ENCODE measurements at places on chromosomes 6 and 20. TPM values are rescaled to one million over a fixed set of nuclear protein-coding genes. Genes with fewer than 3 reads are reported as not detected.

The SYCP2 gene
- 0.13 TPM for total RNA-seq

The BTNL2 gene
- total RNA-seq = not detected

The TUBB2B gene
- total RNA-seq = 95.6 TPM

The ABHD16B gene
- not detected for total RNA-seq

The LY6G6C gene
- not detected for total RNA-seq

The HLA-DMA gene
- total RNA-seq = 1.8 TPM

The ARMH2 gene
- total RNA-seq = not detected

The SEMG2 gene
- total RNA-seq = not detected

The IL17F gene
- not detected for total RNA-seq

The ADTRP gene
- total RNA-seq = 0.51 TPM

The MYT1 gene
- total RNA-seq = not detected

The FUT9 gene
- 0.33 TPM for total RNA-seq

The BMP2 gene
- total RNA-seq = 26.6 TPM

The MICB gene
- 7.5 TPM for total RNA-seq

The SLC16A10 gene
- total RNA-seq = 1.9 TPM

The PTCRA gene
- not detected for total RNA-seq

The FAXC gene
- total RNA-seq = 3.7 TPM

The TMEM74B gene
- not detected for total RNA-seq

The PSORS1C1 gene
- total RNA-seq = 1.4 TPM

The TRIM38 gene
- 2.4 TPM for total RNA-seq

The TSHZ2 gene
- total RNA-seq = 5.6 TPM

The SAMD3 gene
- 0.25 TPM for total RNA-seq

The GABRR1 gene
- total RNA-seq = not detected

The NRN1 gene
- total RNA-seq = not detected

The CTSZ gene
- 197 TPM for total RNA-seq

The HUS1B gene
- total RNA-seq = 0.16 TPM

The ETV7 gene
- total RNA-seq = 0.33 TPM

The MYBL2 gene
- 118 TPM for total RNA-seq

The CRISP3 gene
- not detected for total RNA-seq

The CTAGE9 gene
- not detected for total RNA-seq

The CLVS2 gene
- 0.16 TPM for total RNA-seq

The OR2H2 gene
- total RNA-seq = not detected

The LY6G6D gene
- total RNA-seq = not detected

The CHRNA4 gene
- not detected for total RNA-seq

The AIF1 gene
- not detected for total RNA-seq

The OR2J3 gene
- total RNA-seq = not detected

The TOX2 gene
- total RNA-seq = 6.6 TPM

The BPI gene
- total RNA-seq = 0.33 TPM

The SIRPB1 gene
- total RNA-seq = 6.2 TPM

The DNMT3B gene
- 18.7 TPM for total RNA-seq

The TRIM40 gene
- total RNA-seq = not detected

The ADGB gene
- not detected for total RNA-seq

The MAP7 gene
- total RNA-seq = 2.8 TPM

The LTA gene
- not detected for total RNA-seq

The SYNDIG1 gene
- total RNA-seq = 0.13 TPM

The FAM209B gene
- total RNA-seq = not detected

The RIMS4 gene
- not detected for total RNA-seq

The TCF15 gene
- not detected for total RNA-seq

The ZBTB46 gene
- total RNA-seq = 5.6 TPM

The MKKS gene
- total RNA-seq = 5.1 TPM

The PRND gene
- not detected for total RNA-seq

The DUSP22 gene
- total RNA-seq = 16.1 TPM

The LMBRD1 gene
- 21.6 TPM for total RNA-seq

The TSBP1 gene
- not detected for total RNA-seq

The HTR1E gene
- total RNA-seq = not detected

The SNAP91 gene
- total RNA-seq = not detected

Measured in mesangial cell (primary cell).